ENCODE measurements at places on chromosomes 7 and 10.

DNA sequence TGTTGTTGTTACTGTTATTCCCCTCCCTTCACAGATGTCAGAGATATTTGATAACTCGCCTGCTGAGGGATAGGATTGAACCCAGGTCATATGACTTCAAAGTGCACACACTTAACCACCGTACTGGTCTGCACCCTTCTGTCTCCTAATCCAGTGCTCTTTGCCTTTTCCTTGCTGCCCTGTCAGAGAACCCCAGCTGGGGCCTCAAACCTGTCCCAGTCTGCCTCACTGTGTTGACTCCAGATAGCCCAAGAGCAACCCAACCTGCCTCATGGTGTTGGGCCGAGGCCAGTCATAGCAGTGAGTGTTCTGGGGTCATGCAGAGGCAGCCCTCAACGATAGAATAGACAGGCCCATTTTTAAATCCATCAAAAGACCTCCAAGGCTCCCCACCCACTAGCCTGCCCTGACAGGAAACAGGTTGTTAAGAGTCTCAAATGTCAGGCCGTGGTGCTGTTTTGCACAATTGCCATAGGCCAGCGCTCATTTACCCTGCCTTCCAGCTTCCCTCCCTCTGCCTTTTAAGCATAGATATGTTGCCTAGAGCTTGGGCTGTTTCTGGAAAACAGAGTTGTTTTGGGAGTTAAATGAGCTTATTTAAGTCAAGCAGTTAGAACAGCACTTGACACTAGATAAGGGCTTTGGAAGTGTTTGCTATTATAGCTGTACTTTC, 37.0 kb upstream of the PDCD4 start:
- ATAC-seq = peak; percentile 48

- ATAC-seq = no peak
These were observed 83.6 kb downstream of the MYOF start for GRCh38 chr10:93398528-93398927.

GRCh38 chr10:18577823-18578685, 73.3 kb downstream of the NSUN6 start:
- no peak for ATAC-seq

GRCh38 chr7:37986908-37987330, 66.5 kb downstream of the EPDR1 start:
- no peak for ATAC-seq

GRCh38 chr10:113991091-113991860, 52.4 kb upstream of the ADRB1 start:
- no peak for ATAC-seq

DNA sequence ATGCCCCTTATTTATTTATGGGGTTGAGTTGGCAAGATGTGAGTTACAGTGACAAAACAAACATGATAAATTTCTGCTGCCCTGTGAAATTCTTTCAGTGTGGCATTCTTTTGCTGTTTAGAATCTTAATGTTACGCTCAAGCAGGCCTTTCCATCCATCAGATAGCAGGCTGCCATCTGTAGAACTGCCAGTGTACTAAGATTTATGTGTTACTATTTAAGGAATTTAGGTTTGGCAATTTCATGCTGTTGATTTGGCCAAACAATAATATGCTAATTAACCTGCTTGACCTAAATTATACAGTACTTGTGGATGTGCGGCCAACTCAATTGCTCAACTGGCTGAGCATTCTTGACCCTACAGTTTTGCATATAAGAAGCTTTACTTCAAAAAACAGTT, 477.7 kb upstream of the TPK1 start:
- no peak for ATAC-seq

- ATAC-seq = no peak
These were observed 244.2 kb downstream of the IPMK start for GRCh38 chr10:58023341-58024073.

- no peak for ATAC-seq
These were observed 120.5 kb downstream of the CCNY start for GRCh38 chr10:35456784-35457183.

- ATAC-seq = no peak
These were observed 44.7 kb upstream of the ZMIZ2 start for GRCh38 chr7:44703921-44704320.

DNA sequence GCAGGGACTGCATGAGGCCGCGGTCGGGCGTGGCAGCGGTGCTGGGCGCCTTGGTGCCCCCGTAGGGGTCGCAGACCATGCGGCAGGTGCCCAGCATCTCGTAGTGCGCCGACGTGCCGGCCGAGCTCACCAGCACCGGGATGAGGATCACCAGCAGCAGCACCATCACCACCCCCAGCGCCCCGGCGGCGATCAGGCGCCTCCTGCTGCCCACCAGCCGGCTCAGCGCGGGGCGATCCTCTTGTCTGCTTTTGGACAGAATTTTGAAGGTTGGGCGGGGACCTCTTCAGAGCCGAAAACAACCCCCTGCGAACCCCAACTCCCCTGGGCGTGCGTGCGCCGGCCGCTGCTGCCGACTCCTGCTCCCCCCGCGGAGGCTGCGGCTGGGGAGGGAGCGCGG, 779 bp downstream of the C1QL3 start:
- peak; percentile 22 for ATAC-seq

- no peak for ATAC-seq
These were observed 188.8 kb upstream of the TCF7L2 start for GRCh38 chr10:112761256-112761655.

Data from gastroesophageal sphincter (tissue), 4 donors.